ENCODE measurements at places on chromosomes 3 and 15.

- no peak for DNase-seq
These were observed 43.0 kb downstream of the RASA2 start for GRCh38 chr3:141529717-141530414.

DNA sequence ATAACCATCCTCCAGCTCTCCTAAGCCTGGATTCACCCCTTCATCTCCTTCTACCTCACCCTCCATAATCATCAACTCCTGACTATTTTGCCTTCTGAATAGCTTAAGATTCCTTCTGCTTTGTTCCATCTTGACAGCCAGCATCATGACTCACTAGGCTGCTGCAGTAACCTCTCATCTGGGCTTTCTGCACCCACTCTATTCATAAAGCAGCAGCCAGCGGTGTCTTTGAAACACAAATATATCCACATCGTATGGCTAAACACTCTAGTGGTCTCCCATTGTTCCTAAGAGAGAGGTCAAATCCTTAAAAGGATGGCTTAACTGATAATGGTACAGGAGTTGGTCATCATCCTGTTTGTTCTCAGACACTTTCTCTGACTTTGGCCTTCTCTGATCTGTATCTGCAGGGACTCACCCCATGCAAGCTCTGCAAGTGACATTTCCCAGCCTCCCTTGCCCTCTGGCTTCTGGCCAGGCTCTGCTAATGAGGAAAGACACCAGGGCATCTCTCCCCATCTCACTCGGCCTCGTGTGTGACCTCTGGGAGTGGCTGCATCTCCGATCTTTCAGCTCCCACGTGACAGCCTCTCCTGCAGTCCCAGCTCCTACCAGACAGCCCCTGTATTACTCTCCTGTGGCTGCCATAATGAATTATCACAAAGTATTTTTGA, 6.2 kb downstream of the GRK7 start:
- DNase-seq, result no peak

DNA sequence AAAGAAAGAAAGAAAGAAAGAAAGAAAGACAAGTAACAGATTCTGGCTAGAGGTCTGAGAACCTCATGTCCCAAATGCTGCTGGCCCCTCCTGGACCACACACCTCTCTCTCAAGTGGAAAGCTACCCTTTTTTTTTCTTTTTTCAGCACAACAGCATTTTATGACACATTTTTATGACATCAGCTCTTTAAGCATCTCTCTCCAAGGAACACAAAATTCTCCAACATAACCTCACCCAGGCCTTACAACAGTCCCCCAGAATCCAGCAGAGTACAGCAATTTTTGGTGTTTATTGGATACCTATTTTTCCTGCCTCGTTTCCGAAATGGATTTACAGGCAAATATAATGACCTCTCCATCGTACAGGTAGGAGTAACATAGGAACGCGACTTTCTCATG, 11.2 kb upstream of the NTRK3 start:
- no peak for DNase-seq

DNA sequence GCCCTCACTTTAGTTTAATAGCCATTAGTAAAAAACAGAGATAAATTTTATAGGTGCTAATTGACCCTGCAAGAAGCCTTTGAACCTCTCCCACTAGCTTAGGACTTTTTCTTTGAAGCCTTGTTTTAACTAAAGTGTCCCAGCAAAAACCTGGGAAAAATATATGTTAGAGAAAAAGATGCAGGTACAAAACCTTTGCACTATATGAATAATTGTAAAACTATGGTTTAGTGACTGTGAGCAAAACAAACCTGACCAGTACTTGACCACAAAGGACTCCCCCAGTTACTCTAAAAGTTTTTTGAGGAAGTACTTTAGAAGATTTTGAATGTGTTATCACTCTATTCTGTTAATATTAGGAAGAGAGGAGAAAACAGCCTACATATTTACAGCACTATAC, 123.3 kb upstream of the TP63 start:
- DNase-seq, result no peak

- no peak for DNase-seq
These were observed 37.8 kb upstream of the FAH start for GRCh38 chr15:80115021-80115420.

GRCh38 chr3:175222356-175222755, 363.2 kb downstream of the NAALADL2 start:
- DNase-seq, result no peak

GRCh38 chr3:135556174-135556573, 409.4 kb upstream of the PPP2R3A start:
- DNase-seq, result no peak

DNA sequence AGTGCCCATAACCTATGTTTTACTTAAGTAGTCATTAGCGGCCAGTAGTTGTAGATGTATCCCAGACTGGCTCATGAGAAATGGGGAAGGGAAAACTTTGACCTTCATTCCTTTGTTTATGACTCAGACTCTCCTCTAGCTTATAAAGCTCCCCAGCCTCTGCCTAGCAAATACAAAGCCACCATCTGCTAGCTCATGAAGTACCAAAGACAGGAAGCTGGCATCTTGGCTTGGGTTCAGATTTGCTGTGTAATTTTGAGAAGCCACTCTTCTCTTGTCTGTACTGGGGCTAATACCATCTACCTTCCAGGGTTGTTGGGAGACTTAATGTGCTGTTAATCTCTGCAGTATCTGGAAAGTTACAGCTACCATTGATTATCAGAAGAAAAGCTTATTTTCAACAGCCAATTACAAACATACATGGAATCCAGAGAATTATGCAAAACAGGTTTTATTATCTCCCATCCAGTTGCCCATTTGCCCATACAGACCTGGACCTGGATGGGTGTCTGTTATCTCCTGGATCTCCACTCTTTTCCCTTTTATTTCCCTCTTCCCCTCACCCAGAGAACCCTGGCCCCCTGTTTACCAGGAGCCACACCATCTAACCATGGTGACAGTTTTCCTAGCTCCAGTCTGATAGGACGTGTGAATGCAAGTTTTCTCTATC, 153.8 kb downstream of the SEMA6D start:
- no peak for DNase-seq

- no peak for DNase-seq
These were observed 25.5 kb downstream of the FAN1 start for GRCh38 chr15:30929064-30929669.

- DNase-seq, result no peak
These were observed 20.8 kb upstream of the ALDH1L1 start for GRCh38 chr3:126201168-126201567.

DNA sequence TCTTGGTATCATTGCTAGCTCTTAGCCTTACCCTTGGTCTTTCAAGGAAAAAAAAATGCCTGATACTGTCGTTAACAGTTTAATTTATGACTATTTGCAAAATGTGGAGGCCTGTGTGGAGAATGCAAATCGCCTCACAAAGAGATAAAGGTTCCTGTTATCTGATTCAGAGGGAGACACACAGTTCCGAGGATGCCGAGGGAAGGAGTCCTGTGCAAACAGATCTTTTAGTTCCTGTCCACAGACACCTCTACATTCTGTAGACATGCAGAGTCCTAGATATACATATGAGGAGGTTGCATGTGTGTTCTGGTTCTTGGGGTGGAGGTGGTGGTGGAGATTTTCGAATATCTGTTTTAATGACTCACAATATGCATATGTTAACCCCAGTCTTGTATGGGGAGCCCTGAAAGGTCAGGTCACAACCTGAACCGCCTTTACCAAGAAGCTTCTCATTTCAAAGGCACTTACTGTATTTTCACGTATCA, 5.7 kb downstream of the NR2F2 start:
- DNase-seq, result no peak

DNA sequence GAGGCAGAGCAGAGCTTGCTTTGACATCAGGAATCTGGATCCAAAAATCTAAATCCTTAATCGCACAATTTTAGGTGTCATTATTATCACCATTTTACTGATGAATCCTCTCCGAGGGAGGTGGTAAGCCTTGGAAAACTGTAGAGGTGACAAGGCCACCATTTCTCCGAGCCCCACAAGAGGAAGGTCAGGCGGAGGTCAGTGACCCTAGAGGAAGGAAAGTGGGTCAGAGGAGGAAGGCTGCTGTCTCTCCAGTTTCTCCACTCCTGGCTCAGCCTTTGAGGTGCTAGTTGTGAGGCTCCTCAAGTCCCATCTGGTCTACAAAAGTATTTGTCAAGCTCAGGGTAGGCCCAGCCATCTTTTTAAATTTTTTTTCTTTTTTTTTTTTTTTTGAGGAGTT, 3.2 kb downstream of the DVL3 start:
- DNase-seq, result no peak

GRCh38 chr3:111338059-111338698, 203.8 kb upstream of the CD96 start:
- DNase-seq, result peak; percentile 24

- DNase-seq, result no peak
These were observed 191.2 kb downstream of the TLE3 start for GRCh38 chr15:69906256-69907185.

DNA sequence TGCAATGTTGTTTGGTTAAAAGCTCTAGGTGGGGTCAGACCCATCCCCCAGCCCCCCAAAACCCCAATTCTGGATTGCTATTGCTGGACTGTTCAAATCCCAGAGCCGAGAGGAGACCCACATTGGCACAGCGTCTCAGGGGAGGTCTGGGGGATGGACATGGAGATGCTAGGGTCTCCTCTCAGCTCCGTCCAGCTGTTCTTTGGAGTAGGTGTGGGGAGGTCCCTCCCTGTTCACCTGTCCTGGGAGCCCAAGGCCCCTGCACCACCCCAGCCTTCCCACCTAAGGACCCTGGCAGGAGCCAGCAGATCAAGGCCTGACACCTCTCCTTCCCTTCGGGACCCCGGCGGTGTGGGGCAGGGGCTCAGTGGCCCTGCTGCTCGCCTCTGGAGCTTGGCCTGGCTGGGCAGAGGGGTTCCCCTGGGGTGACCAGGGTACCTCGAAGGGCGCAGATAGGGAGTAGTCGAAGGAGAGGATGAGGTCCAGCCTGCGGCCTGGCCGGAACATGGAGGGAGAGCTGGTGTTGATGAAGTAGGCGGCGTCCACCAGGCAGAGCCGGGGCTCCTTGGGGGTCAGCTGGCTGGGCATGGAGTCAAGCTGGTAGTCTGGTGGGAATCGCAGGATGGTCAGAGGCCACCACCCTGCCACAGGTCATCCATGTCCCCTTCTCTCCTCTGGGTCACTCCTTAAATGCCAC, 23.9 kb downstream of the PLA2G4D start:
- peak; percentile 11 for DNase-seq

DNA sequence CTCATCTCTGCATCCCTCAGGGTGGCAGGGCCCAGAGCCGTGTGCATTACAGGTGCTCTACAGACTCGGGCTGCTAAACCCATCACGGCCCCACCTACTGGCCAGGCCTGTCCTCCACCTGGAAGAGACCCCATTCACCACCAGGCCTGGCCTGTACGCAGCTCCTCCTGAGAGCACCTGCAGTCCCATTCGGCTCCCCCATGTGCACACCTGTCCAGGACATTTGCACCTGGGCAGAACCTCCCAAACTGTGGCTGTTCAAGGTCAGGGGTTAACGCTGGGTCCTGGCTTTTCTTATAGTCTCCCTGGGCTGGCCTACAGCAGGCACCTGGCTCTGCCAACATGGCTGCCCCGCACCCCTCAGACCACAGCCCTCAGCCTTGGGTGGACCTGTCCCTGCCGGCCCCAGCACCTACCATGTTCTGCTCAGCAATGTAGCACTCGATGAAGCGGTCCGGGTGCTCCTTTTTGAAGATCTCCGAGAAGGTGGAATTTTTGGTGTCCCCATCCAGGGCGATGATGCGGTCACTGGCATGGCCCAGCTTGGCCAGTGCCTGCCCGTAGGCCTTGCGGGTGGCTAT, 25.7 kb downstream of the TKT start:
- DNase-seq, result no peak

DNA sequence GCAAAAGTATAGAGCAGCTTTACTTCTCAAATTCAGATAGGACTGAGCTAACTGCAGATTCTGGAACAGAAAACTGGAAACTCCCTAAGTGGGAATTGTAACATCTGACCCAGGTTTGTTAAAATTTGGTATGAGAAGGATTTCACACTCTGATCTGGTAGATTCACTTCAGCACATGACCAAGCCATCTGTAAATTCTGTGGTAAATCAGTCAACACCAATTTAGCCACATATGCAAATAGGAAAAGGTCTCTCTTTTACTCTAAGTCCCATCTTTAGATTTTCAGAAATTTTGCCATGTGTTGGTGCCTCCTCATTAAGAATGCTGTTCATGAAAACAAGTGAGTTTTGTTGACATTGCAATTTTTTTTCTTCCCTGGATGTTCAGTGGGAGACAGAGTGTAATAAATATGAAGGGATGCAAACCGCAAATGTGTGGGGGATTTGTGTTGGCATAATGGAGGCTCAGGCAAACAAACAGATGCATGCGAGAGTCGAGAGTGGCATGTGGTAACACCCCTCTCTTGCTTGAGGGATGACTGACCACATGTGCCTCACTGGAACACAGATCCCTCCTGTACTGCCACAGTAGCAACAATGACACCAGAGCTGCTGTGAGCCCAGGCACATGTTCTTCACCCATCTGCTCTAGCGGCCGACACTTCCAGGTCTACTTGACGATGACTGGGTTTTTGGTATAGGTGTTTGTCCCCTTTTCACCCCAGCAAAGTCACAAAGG, 146.6 kb downstream of the FEZF2 start:
- no peak for DNase-seq
